ENCODE measurements at places on chromosomes 12 and 14.

GRCh38 chr14:104249089-104249488 is 110.7 kb downstream of the KIF26A start:
- no peak for DNase-seq

- no peak for DNase-seq
Measured at GRCh38 chr12:25950329-25951115, 8.0 kb upstream of the RASSF8 start.

DNA sequence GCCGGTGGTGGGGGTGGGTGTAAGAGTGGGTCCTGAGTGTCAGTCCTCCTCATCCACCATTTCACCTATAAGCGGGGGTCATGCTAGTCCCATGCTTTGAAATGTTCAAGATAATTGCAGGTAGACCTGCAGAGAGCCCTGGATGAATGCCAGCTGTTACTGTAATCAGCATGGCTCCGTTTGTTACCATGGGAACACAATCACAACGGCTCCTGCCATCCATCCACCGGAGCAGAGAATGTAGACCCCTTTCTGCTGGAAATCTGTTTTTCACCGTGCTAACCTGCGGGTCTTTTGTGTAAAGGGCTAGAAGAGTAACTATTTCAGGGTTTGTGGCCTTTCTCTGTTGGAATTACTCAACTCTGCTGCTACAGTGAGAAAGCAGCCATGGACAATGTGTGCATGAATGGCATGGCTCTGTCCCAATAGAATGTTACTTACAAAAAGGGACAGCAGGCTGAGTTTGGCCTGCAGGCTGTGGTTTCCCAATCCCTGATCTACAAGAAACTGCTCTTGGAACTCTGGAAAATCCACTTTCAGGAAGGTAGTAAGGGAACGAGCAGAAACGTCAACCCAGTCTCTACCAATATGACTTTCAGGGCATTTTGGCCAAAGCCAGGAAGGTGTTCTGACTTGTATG is 36.1 kb downstream of the KCTD10 start:
- DNase-seq, result no peak

DNA sequence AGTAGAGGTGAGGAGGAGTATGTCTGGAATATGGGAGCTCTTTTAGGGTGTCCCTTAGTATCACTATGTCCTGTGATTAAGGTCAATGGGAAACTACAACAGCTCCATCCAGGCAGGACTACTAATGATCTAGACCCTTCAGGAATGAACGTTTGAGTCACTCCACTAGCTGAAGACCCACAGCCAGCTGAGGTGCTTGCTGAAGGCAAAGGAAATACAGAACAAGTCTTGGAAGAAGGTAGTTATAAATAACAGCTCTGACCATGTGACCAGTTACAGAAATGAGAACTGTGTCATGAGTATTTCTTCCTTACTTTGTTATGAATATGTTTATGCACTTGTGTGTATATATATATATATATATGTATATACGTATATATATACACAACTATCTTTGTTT is 40.5 kb upstream of the USP44 start:
- DNase-seq, result no peak

GRCh38 chr12:115657081-115658013 is 620.1 kb downstream of the MED13L start:
- DNase-seq, result no peak

- no peak for DNase-seq
Measured at GRCh38 chr14:68033336-68033932, 213.9 kb downstream of the RAD51B start.

- no peak for DNase-seq
Measured at GRCh38 chr12:6914947-6915788, 788 bp downstream of the ENO2 start.

- no peak for DNase-seq
Measured at GRCh38 chr12:80862531-80862930, 75.2 kb downstream of the LIN7A start.

GRCh38 chr12:123150275-123150743 is 581 bp downstream of the PITPNM2 start:
- DNase-seq, result no peak

DNA sequence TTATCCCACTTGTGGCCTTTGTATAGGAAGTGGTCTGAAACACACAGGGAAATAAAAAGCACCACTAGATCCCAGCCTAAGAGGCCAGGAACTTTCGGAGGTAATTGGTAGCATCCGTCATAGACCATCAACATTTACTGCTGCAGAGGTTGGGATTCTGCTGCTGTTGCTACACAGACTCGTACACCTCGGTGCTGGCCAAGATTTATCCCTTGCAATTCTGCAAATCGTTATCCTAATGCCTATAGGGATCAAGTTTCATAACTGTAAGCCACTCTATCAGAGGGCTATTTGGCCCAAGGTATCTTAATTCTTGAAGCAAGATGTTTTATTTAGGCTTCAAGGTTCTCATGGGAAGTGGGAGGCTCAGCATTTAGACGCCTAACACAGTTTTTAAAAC is 913.6 kb downstream of the GALC start:
- DNase-seq, result no peak

DNA sequence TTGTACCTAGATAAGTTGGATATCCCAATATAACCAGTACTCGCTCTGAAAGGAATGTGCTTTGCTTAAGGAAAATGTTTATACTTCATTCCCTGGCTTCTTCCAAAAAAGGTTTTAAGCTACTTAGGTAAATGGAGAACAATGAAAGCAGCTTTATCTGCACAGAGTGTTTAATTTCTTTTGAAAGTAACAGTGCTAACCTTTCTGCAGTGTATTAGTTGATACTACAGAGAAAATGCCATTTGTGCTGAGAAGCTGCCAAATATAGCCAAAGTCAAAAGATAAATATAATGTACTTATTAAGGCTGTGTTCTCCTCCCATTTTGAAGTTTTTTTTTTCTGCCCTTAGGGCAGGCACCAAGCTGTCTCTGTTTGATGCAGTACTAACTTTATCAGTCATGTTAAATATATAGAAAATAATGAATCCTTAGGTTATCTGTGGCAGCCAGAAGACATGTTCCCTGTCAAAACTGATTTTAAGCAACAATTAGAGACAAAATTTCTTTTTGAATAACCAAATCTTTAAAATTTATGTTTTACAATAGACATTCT is 145.4 kb upstream of the KITLG start:
- no peak for DNase-seq

DNA sequence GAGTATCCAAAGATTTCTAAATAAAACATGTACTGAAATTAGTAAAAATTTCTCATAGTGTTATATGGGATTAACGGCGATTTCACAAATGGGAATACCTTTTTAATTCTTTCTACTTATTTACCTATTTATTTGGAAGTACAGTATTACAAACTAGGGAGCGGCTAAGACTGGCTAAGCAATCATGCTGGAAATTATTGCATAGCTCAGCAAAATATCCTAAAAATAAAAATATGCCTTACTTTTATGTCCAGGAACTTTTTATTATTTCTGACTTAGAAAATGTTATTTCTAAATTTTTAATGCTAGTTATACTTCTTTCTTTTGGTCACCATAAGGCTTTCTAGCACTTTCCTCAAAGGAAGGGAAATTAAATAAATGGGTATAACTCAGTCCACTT is 36.5 kb upstream of the PTCSC3 start:
- no peak for DNase-seq

GRCh38 chr14:32710731-32711680 is 227.7 kb upstream of the NPAS3 start:
- no peak for DNase-seq

DNA sequence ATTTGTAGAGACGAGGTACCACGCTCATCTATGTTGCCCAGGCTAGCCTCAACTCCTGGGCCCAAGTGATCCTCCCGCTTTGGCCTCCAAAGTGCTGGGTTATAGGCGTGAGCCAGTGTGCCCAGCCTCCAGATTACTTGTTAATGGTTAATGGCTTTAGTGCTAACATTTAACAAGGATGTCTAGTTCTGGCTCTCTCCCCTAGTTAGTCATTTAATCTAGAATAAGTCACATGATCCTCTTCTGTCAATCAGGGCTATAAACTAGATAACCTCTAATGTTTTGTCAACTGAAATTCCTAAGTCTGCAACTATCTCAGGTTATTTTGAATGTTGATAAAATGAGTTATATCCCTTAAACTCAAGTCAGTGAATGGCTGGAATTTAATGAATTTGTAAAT is 15.7 kb downstream of the ACTR6 start:
- DNase-seq, result no peak

- no peak for DNase-seq
Measured at GRCh38 chr14:99472937-99473336, 7.7 kb downstream of the SETD3 start.

GRCh38 chr12:90794212-90794611 is 160.8 kb downstream of the CCER1 start:
- DNase-seq, result no peak

DNA sequence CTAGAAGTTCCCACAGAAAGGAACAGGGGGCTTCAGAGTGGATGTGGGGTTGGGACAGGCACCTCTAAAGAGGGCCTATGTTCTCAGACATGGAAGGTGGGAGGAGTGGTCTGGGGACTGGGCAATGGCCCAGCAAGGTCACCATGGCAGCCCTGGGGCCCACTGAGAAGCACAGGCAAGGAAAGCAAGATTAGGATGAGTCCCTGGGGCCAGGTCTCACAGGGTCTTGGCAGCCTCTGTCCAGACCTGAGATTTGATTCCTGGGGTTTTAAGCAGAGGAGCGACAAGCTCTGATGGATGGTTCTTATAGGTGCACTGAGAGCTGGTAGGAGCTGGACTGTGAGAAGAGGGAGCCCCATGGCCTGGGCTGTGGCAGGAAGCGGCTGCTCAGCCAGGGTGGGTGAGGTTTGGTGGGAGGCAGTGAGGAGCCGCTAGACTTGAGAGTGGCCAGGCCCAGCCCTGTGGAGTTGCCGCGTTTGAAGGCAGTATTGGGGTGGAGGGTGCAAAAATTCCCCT is 44.0 kb downstream of the DLK1 start:
- no peak for DNase-seq

- no peak for DNase-seq
Measured at GRCh38 chr14:101687756-101688546, 73.6 kb upstream of the PPP2R5C start.

DNA sequence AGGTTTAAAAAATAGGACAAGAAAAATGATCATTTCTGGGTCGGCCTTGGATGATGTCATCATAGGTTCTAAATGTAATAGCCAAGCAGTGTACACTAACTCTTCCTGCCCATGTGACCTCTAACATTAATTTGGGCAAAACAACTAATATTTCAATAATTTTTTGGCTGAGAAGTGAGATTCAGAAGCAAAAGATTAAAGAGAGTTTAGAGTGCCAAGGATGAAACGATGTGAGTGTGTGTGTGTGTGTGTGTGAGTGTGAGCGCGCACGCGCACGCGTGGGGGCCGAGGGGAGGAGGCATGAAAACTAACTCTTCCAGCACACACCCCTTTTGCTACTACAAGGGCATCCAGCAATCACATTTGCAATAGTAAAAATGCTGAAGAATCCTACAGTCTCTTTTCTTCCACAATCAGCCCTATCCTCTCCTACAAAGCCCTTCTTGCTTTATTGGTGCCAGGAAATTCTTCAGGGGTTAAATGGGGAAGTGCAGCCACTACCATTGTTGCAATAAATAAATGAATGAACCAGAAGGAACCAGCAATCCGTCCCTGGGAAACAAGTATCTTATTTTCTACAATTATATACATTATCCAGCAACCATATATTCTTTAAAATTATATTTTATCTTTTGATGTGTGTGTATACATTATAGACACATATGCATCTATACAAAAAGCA is 52.9 kb downstream of the PEBP1 start:
- DNase-seq, result no peak

- no peak for DNase-seq
Measured at GRCh38 chr14:104253901-104254353, 115.5 kb downstream of the KIF26A start.

DNA sequence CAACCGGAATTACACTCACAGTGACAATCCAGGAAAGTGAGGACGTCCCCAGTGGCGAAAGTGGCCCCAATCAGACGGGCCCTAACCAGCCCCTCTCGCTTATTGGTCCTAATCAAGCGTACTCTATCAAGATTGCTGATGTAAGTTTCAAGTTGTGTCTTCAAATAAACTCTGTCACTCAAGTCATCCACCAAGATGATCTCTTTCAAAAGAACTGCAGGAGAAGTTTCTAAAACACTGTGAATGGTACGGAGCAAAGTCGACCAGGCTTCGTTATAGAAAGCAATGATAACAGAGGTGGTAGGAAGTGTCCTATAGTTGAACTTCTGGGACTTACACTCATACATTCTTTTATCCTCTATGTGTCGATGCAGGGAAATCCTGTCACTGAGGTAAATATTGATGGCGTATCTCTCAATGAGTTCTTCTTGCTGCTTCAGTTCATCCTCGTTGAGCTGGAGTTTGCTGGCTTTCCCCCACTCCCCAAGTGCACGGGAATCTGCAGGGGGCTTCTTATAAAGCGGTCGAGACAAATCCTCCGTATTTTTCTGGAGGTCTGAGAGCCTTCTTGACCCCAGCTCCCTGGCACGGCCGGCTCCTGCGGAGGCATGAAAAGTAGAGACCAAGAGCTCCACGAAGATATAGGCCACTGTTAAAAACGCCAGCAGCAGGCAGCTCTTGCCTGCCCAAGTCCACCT is 604 bp downstream of the GALNT4 start:
- DNase-seq, result no peak

GRCh38 chr12:6120796-6121473 is 3.5 kb downstream of the VWF start:
- no peak for DNase-seq

DNA sequence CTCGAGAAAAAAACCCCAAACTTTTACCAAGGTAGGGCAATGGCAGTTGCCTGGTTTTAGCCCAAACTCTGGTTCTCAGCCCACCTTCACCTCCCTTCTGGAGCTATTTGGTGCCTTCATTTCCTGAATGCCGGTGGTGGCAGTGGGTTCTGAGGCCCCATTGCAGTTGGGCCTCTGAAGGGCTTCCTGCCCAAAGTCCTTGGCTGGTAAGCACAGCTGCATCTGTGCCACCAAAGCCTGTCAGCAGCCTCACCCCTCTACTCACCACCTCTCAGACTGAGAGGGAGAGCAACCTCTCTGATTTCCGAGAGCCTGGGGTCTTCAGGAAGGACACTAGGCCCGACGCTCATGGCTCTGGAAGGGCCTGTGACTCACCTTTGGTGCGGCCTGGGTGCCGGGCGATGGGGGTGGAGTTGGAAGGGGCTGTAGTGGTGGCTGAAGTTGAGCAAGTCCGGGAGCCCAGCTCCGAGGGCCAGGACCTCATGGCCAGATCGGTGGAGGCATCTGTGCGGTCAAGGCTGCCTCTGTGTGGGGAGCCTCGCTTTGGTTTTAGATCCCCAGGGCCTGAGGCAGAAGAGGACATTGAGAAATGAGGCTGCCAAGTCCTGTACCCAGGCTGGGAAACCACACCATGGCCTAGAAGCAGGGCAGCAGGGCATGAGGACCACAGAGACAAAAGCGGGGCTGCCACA is 38.6 kb upstream of the GPR68 start:
- DNase-seq, result no peak

GRCh38 chr12:26936559-26937442 is 980 bp downstream of the INTS13 start:
- no peak for DNase-seq

GRCh38 chr12:106119301-106119700 is 19.5 kb downstream of the NUAK1 start:
- no peak for DNase-seq
